GM12878 (cell line): ENCODE measurements at places on chromosomes 13 and 19. TPM values are rescaled to one million over a fixed set of nuclear protein-coding genes. Genes with fewer than 3 reads are reported as not detected.

DNA sequence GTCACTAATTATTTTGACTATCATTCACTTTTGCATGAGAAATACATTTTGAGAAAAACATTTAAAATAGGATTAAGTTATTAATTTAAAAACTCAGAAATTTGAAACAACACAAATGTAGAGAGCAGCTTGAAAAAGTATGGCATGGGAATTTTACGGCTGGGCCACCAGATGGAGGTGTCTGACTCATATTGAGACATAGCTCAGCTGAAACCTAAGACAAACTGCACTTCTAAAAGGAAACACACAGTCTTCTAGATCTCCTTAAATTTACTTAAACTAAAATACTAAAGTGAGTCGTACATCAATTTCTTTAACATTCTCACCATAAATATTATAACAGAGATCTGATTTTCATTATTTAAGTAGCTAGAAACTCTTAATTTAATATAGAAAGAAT, 41.9 kb upstream of the POSTN start:
- no peak overlapping the region for H3K27ac ChIP-seq
- no peak overlapping the region for H3K4me3 ChIP-seq
- no peak for DNase-seq
- H3K4me1 ChIP-seq, result no peaks in the 10 kb centered on the region

- H3K27me3 ChIP-seq, result no peaks in the 10 kb centered on the region
- H3K4me3 ChIP-seq, result no peak overlapping the region
- no peaks in the 10 kb centered on the region for H3K36me3 ChIP-seq
- no peaks in the 10 kb centered on the region for H3K4me1 ChIP-seq
- no peak overlapping the region for H3K27ac ChIP-seq
- no peak for DNase-seq
These were observed 4.0 kb downstream of the MCF2L start for GRCh38 chr13:112972867-112973576.

Gene KASH5
- total RNA-seq, result 0.21 TPM in 1 of 2 replicates, not detected in the other

GRCh38 chr19:33814181-33815165, 17.8 kb downstream of the KCTD15 start:
- H3K4me3 ChIP-seq, result no peak overlapping the region
- no peaks in the 10 kb centered on the region; the same call in 1 of the 2 replicates for H3K27me3 ChIP-seq
- H3K27ac ChIP-seq, result no peak overlapping the region

Gene KLF5
- total RNA-seq, result 2.4 and 2.7 TPM in 2 replicates

Gene ATP1A3
- 0.64 and 0.72 TPM in 2 replicates for total RNA-seq

DNA sequence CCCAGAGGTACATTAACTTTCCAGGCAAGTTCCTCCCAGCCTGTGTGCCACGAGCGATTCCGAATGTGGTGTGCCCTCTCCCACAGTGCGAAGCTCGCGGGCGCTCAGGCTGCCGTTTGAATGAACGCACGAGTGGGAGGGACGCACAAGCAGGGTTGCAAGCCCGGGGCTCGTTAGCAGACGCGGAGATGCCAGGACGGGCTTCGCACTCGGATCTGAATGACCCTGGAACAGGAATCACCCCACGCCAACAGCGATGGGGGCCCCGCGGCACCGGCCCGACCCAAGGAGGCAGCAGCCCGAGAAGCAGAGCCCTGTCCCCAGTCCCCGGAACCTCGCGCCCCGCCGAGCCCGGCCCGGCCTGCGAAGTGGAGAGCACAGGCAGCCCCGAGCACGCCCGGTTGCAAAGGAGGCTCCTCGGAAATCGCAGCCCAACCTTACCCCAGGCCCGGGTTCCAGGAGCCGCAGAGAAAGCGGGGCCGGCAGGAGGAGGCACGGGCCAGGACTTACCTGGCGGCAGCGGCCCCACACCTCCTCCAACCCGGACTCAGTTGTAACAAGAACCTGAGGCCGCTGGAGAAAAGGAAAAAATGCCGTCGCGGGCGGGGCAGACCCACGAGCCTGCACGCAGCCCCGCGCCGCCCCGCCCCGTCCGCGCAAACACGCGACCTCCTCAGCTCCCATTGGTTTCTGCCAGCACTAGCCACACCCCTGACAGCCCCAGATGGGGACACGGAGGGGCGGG, at the start of gene SLC25A30:
Gene SLC25A30 (minus strand): TSS at position 584 of the 745 bp plus-strand sequence. CDS start 6,948 bp downstream, outside the sequence.
- H3K27ac ChIP-seq, result peak within 1 kb of the TSS; percentile 72
- no peaks in the 10 kb centered on the region for H3K4me1 ChIP-seq

Gene SIGLEC14
- 6.2 and 6.8 TPM in 2 replicates for total RNA-seq

Gene KCNJ14
- total RNA-seq, result 1.3 and 1.4 TPM in 2 replicates

DNA sequence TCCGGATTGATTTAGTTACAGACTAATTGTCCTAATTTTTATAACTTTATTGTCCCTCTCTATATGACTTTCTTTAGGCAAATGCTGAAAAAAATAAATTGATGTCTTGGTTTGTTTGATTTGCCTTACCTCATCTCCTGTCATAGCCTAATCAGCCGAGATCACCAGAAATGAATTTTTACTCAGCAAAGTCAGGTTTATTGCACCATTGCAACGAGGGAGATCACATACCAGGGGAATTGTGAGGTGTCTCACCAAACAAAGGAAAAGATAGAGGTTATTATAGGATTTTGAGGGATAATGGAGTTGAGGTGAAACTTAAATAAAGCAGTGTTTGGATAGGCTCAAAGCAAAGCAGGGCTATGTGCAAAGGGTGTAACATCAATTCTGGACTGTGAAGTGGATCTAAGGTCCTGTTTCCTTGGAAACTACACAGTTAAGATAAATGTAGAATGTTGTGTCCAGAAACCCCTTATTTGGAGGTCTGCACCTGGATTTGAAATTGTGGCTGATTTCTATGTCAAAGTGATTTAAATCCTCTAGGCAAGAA, 372.6 kb downstream of the OXGR1 start:
- no peaks in the 10 kb centered on the region for H3K27me3 ChIP-seq
- no peaks in the 10 kb centered on the region for H3K4me1 ChIP-seq
- DNase-seq, result no peak
- H3K36me3 ChIP-seq, result no peaks in the 10 kb centered on the region
- H3K4me3 ChIP-seq, result no peak overlapping the region

Gene SHISA7
- total RNA-seq, result not detected in 2 replicates

DNA sequence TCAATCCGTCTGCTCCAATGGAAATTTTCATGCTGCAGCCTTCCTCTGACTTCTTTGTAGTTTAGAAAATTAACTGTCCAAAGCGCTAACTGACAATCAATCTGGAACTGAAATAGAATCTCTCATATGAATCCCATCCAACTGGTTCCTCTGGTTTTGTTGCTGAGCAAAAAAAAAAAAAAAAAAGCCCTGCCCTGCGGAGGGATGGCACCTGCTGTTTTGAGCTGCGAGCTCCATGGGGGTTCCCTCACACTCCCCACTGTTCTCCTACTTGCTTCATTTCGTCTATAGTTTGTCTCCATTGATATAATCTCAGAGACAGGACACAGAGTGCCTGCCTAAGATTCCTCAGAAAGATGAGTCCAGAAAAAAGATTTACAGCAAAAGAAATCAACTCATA, 33.4 kb downstream of the FAAP24 start:
- DNase-seq, result no peak
- H3K36me3 ChIP-seq, result no peaks in the 10 kb centered on the region; the same call in none of the 2 replicates
- H3K27ac ChIP-seq, result no peak overlapping the region
- H3K4me1 ChIP-seq, result no peaks in the 10 kb centered on the region

DNA sequence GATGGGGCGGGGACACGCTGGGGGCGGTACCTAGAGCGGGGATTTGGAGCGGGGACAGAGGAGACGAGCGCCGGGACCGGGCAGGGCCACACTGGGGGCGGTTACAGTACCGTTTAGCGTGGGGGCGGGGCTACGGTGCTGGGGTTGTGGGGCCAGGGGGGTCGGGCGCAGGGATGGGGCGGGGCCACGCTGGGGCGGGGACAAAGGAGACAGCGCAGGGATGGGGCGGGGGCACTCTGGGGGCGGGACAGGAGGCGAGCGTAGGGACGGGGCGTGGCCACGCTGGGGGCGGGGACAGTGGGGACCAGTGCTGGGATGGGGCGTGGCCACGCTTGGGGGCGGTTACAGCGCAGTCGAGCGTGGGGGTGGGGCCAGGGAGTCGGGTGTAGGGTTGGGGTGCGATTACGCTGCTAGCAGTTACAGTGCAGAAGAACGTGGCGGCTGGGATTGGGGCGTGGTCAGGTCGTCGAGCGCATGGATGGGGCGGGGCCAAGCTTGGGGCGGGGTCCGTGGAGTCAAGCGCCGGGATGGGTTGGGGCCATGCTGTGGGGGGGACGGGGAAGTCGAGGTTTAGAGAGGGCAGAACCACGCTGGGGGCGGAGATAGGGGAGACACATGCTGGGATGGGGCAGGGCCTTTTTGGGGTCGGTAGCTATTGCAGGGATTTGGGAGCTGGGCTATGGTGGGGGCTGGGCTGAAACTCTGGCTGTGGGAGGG, 660 bp downstream of the ALKBH7 start:
- H3K4me1 ChIP-seq, result peaks cover 2% of the 10 kb centered on the region; the same call in 1 of the 2 replicates
- peak overlapping the region; percentile 90 for H3K4me3 ChIP-seq
- no peaks in the 10 kb centered on the region for H3K27me3 ChIP-seq
- peak; percentile 91 for DNase-seq
- no peaks in the 10 kb centered on the region; the same call in 1 of the 2 replicates for H3K36me3 ChIP-seq

GRCh38 chr13:45258334-45258675, 57.5 kb upstream of the KCTD4 start:
- H3K36me3 ChIP-seq, result no peaks in the 10 kb centered on the region; the same call in 1 of the 2 replicates
- H3K27ac ChIP-seq, result no peak overlapping the region
- H3K4me1 ChIP-seq, result peaks cover 4% of the 10 kb centered on the region
- H3K4me3 ChIP-seq, result no peak overlapping the region

DNA sequence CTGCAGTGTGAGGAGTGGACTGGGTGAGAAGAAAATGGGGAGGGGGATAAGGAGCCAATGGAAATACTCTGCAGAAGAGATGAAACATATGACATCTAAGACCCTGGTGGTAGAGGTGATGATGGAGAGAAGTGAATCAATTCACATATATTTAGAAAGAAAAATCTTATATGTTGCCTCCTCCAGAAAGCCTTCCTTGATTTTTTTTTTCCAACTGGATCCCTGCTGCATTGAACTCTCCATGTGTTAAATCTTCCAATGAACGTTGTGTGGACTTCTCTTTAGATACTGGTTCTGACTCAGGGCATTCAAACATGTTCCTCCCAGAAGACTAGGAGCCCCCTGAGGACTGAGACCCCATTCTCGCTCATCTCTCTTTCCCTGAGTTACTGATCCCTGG, 348.3 kb downstream of the TSHZ3 start:
- no peak for DNase-seq
- H3K36me3 ChIP-seq, result no peaks in the 10 kb centered on the region
- H3K27ac ChIP-seq, result no peak overlapping the region

DNA sequence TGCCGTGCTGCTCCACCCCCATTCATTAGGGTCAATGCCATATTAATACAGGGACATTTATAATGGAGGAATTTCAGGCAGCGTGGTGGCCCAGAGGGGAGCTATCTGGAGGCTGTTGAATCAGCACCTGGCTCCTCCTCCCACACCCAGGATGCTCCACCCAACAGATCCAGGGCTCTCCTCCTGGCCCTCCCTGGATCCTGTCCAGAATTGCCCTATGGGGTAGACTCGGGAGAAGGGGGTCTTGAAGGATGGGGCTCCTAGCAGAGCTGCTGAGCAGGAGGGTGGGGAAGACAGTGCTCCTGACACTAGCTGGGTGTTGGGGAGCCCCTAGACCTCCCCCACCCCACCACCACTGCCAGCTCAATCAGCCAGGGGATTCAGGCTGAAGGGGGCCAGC, 5.2 kb upstream of the OR10H5 start:
- H3K27me3 ChIP-seq, result no peaks in the 10 kb centered on the region
- H3K36me3 ChIP-seq, result no peaks in the 10 kb centered on the region
- H3K4me1 ChIP-seq, result no peaks in the 10 kb centered on the region
- DNase-seq, result no peak

DNA sequence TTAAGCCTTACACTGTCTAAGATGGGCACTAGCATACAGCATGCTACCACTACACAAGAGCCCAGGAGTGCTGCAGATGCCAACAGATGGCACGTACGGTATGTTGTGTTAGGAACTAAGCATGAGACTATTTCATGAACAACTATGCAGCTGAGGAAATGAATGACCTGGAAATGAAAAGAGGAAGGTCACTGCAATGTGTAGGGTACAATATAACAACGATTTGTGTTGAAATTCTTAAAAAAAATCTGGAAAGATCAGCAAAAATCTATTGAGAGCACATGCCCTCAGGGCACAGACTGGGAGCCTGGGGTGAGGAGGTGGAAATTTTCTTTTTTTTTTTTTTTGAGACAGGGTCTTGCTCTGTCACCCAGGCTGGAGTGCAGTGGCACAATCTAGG, 14.4 kb downstream of the HAUS8 start:
- peaks cover 18% of the 10 kb centered on the region for H3K4me1 ChIP-seq
- no peak overlapping the region for H3K4me3 ChIP-seq
- no peak for DNase-seq
- H3K36me3 ChIP-seq, result peaks cover 18% of the 10 kb centered on the region
- no peaks in the 10 kb centered on the region for H3K27me3 ChIP-seq

Gene DACH1
- 0.05 TPM in 1 of 2 replicates, not detected in the other for total RNA-seq

Gene ZNF709
- total RNA-seq, result 1.3 and 1.7 TPM in 2 replicates

Gene NDUFA3
- total RNA-seq, result 131 and 143 TPM in 2 replicates

- no peaks in the 10 kb centered on the region for H3K27me3 ChIP-seq
- H3K4me3 ChIP-seq, result no peak overlapping the region
- H3K36me3 ChIP-seq, result no peaks in the 10 kb centered on the region
- H3K4me1 ChIP-seq, result no peaks in the 10 kb centered on the region
These were observed 1663.3 kb downstream of the EFNB2 start for GRCh38 chr13:104872153-104872552.

Gene MBD3L2
- not detected in 2 replicates for total RNA-seq

Gene ANKRD24
- total RNA-seq, result 0.51 and 0.59 TPM in 2 replicates

- no peak overlapping the region for H3K4me3 ChIP-seq
- H3K27ac ChIP-seq, result no peak overlapping the region
- no peak for DNase-seq
- H3K4me1 ChIP-seq, result peaks cover 7% of the 10 kb centered on the region; the same call in 1 of the 2 replicates
- no peaks in the 10 kb centered on the region for H3K36me3 ChIP-seq
These were observed 146.7 kb upstream of the FNDC3A start for GRCh38 chr13:48828962-48829411.

DNA sequence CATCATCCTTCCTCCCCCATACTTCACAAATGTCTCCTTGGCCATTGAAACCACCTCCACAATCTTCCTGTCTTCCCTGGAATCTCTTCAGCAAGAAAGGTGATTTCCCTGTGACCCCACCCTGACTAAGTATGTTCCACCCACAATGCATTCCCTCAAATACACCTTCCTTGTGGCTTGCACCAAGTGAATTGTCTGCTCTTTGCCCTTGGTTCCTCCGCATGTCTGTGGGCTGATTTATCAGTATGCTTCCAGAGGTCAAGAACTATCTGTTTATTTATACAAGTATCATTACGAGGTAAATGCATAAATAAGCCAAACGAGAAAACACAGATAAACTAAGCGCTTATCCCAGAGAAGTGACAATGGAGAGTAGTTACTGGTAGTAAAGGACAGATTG, 45.4 kb upstream of the POMP start:
- H3K36me3 ChIP-seq, result no peaks in the 10 kb centered on the region
- H3K27me3 ChIP-seq, result no peaks in the 10 kb centered on the region
- H3K27ac ChIP-seq, result no peak overlapping the region
